GM13977 (cell line): ENCODE measurements at places on chromosomes 11 and 22.
A peak's percentile ranks its signal among the peaks of the same experiment; 100 is the strongest.

- DNase-seq, result no peak
Observed at GRCh38 chr22:44888491-44889254, 121.1 kb downstream of the PHF21B start.

GRCh38 chr11:111104185-111104584 is 141.3 kb upstream of the POU2AF2 start:
- DNase-seq, result no peak

- no peak for DNase-seq
Observed at GRCh38 chr22:27476318-27476717, 325.2 kb downstream of the MN1 start.

DNA sequence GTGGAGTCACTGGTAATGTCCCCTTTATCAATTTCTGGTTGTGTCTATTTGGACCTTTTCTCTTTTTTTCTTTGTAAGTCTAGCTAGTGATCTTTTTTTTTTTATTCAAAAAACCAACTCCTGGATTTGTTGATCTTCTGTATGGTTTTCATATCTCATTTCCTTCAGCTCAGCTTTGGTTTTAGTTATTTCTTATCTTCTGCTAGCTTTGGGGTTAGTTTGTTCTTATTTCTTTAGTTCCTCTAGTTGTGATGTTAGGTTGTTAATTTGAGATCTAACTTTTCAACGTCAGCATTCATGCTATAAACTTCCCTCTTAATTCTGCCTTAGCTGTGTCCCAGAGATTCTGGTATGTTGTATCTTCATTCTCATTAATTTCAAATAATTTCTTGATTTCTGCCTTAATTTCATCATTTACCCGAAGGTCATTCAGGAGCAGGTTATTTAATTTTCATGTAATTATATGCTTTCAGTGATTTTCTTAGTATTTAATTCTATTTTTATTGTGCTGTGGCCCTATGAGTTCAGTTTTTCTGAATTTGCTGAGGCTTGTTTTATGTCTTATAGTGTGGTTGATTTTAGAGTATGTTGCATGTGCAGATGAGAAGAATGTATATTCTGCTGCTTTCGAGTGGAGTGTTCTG is 29.0 kb downstream of the PI4KA start:
- DNase-seq, result no peak

DNA sequence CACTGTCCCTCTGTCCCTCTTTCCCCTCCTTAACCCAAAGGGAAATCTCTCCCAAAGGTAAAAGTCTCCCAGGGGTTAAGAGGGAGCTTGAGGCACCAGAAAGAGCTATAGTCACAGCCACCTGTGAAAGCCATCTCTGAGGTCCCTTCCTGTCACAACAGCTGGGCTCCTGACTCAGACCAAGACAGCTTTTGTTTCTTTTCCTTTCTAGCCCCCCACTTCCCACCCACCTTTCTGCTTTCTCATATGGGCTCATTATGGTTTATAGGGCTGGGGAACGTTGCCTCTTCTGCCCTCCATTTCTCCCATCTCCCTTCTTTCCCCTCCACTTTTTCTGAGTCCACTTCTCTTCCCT is 19.1 kb downstream of the MIF start:
- peak; percentile 57 for DNase-seq

DNA sequence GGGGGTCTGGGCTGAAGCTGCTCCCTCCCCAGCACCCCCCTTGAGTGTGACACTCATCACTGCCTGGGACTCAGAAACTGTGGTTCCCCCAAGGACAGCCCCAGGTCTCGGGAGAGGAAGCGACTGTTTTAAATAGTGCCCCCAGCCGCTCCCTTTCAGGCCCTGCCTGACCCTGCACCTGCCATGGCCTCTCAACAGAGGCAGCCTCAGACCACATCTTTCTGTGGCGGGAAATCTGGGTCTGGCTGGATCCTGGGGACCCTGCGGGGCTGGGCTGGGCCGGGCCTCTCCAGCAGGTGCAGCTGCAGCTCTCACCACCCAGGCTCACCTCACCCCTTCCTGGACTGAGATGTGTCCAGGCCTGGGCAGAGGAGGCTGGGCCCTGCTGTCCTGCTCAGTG is 3.7 kb upstream of the IGLL1 start:
- DNase-seq, result no peak

DNA sequence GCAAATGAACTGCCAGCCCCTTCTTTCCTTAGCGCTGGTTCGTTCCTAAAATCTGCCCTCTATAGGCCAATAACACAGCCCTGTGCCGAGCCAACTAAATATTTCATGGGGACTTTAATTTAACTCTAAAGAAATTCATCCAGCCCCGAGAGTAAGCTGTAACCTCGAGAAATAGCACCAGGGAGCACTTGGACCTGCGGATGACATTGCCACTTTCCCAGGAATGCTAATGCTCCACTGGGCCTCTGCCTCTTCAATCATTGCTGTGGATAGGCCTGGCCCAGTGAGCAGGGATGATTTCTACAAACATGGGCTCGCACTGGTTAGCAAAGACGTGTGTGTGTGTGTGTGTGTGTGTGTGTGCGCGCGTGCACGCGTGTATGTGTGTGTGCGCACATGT is 95.3 kb upstream of the TBCEL start:
- DNase-seq, result no peak

- DNase-seq, result no peak
Observed at GRCh38 chr11:122293296-122294023, 177.4 kb upstream of the BLID start.

DNA sequence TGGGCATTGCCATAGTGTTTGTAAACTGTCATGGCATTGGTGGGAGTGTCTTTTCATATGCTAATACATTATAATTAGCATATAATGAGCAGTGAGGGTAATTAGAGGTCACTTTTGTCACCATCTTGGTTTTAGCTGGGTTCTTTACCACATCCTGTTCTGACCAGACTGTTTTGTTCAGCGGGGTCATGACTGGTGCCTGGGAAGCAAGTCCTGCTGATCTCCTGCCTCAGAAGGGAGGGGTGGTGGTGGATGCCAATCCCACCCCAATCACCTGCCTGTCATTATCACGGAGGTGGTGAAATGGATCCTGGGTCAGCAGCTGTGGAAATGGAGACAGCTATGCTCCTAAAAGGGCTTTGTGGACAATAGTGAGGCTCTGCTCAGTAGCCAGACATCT is 31.2 kb downstream of the IL18 start:
- no peak for DNase-seq

GRCh38 chr22:17665854-17666253 is 27.3 kb downstream of the BCL2L13 start:
- no peak for DNase-seq

DNA sequence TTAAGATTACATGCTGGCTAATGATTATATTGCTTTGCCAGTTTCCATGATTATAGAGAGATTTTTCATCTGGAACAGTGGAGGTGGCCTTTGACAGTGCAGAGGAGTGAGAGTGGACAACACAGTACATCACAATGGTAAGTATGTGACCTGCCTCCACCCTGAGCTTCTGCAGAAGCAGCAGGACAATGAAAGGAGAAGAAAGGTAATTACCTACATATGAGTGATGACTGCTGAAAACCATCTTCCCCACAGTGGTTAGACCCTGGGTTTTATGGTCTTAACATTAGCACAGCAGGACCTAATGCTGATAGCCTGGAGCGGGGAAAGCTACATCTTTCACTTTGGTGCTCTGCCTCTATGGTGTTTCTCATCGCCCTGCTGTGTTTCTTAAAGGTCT is 454.7 kb upstream of the DDI1 start:
- DNase-seq, result no peak

GRCh38 chr22:49201046-49201970 is 626.4 kb downstream of the BRD1 start:
- DNase-seq, result no peak

GRCh38 chr11:67119585-67120391 is 725 bp downstream of the KDM2A start:
- peak; percentile 56 for DNase-seq

GRCh38 chr11:45021692-45022141 is 71.0 kb upstream of the TP53I11 start:
- no peak for DNase-seq

- no peak for DNase-seq
Observed at GRCh38 chr11:118215262-118215661, 9.5 kb downstream of the JAML start.

DNA sequence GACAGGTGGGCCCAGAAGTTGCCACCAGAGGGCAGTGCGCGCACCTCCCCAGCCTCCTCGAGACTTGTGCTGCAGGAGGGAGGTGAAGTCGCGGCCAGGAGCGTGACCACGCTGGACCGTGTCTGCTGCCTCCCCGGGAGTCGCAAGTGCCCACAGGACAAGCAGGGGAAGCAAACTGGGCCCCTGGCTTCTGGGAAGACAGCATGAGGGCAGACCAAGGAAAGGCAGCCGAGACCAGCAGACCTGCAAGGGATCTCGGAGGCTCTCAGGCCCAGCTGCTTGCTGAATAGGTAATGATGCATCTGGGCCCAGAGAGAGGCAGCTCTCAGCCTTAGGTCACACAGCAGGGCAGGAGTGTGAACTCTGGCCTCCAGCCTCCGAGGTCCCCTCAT is 17.0 kb upstream of the IL2RB start:
- DNase-seq, result peak; percentile 82

GRCh38 chr11:75261902-75262361 is 21.4 kb downstream of the TPBGL start:
- no peak for DNase-seq

DNA sequence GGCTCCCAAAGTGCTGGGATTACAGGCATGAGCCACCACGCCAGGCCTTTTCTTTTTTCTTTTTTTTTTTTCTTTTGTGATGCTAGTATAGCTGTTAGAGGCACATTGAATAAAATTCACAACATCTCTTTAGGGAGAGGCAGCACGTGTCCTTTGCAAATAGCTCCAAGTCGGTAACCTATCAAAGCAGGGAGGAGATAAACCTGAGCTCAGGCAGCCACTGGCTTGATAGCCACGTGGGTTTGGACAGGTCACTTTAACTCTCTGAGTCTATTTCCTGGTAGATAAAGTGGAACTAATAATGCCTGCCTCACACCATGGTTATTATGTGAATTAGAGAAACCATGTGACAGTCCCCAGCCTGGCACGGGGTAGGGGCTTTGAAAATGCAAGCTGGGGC is 43.1 kb upstream of the ATXN10 start:
- no peak for DNase-seq

DNA sequence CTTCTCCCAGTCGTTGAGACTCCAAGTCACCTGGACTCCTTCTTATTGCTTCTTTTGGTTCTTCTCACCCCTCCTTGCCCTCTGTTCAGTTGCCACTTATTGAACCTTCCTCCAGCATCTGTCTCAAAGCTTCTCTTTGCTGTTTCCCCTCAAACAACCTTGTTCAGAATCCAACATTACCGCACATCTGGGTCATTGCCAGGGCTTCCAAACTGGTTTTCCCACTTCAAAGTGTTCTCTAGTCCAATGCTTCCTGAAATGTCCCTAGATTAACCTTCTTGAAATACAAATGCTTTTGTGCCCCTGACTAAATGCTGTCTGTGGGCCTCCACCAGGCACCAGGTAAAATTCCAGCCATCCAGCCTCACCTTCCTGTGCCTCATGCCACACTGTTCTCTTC is 100.8 kb upstream of the TTC12 start:
- no peak for DNase-seq

- no peak for DNase-seq
Observed at GRCh38 chr11:61596990-61597389, 16.1 kb upstream of the SYT7 start.

- DNase-seq, result no peak
Observed at GRCh38 chr11:108213784-108214183, 8.7 kb downstream of the NPAT start.

- DNase-seq, result no peak
Observed at GRCh38 chr22:24871611-24872205, 65.7 kb downstream of the SGSM1 start.

DNA sequence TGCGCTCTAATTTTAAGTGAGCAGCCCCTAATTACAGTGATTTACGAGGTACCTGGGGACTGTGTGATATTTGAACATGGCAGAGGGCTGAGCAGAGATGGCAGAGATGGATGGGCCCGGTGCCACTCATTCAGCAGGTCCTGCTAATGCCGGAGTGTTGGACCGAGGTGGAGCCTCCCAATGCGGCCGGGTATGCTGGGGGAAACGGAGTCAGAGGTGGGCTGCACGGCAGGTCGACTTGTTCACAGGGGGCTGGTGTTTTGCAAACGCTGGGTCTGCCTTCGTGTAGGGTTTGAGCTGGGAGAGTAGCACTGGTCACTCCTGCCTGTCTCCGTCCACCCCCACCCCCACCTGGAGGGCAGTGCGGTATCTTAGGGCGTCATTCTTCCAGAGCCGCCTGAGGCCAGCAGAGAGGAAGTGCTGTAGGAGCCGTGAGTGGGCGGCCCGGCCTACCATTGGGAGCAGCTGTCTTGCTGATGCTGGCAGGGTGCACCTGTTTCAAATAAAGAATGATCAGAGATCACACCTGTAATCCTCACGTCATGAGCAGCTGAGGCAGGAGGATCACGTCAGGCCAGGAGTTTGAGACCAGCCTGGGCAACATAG is 122.6 kb downstream of the IGLL1 start:
- no peak for DNase-seq

GRCh38 chr11:111299101-111300026 is 1.0 kb downstream of the POU2AF3 start:
- DNase-seq, result peak; percentile 75

- no peak for DNase-seq
Observed at GRCh38 chr11:40030867-40031266, 1428.6 kb downstream of the LRRC4C start.

DNA sequence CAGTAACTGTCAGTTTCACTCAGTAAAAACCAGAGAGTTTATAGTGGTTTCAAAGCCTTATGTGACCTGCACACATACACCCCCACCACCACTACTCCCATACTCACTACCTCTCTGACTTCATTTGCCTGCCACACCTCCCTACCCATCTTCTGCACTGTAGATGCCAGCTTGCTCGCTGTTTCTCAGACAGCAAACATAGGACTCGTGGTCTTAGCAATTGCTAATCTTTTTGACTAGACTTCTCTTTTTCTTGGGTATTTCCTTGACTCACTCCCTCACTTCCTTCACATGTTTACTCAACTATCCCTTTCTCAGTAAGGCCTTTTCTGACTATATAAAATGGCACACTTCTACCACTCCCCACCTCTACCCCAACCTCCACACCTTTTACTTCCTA is 27.8 kb downstream of the CEP295 start:
- peak; percentile 13 for DNase-seq

- no peak for DNase-seq
Observed at GRCh38 chr22:47148956-47149728, 386.7 kb downstream of the TBC1D22A start.

GRCh38 chr22:50470491-50470890 is 4.3 kb downstream of the SBF1 start:
- DNase-seq, result no peak

GRCh38 chr22:17767233-17768065 is 6.8 kb downstream of the BID start:
- DNase-seq, result peak; percentile 76

GRCh38 chr11:71165771-71166170 is 86.6 kb downstream of the SHANK2 start:
- DNase-seq, result no peak
